ENCODE measurements at places on chromosomes 5 and 9. TPM values are rescaled to one million over a fixed set of nuclear protein-coding genes. Genes with fewer than 3 reads are reported as not detected.
A peak's percentile ranks its signal among the peaks of the same experiment; 100 is the strongest.

The SGCD gene
- 27.7 TPM for total RNA-seq

The PCDHGB5 gene
- total RNA-seq, result 1.6 TPM

GRCh38 chr9:88949425-88949824, 41.8 kb upstream of the S1PR3 start:
- peaks cover 31% of the 10 kb centered on the region for H3K4me1 ChIP-seq
- no peaks in the 10 kb centered on the region for H3K36me3 ChIP-seq
- no peak overlapping the region for H3K4me3 ChIP-seq
- H3K27ac ChIP-seq, result no peak overlapping the region
- peaks cover 15% of the 10 kb centered on the region for H3K27me3 ChIP-seq

The UBE2R2 gene
- total RNA-seq, result 51.2 TPM

GRCh38 chr5:1670351-1670750, 129.3 kb downstream of the MRPL36 start:
- DNase-seq, result no peak
- H3K4me3 ChIP-seq, result no peak overlapping the region
- no peaks in the 10 kb centered on the region for H3K36me3 ChIP-seq
- no peaks in the 10 kb centered on the region for H3K4me1 ChIP-seq
- peaks cover 48% of the 10 kb centered on the region for H3K27me3 ChIP-seq
- no peak overlapping the region for H3K27ac ChIP-seq

DNA sequence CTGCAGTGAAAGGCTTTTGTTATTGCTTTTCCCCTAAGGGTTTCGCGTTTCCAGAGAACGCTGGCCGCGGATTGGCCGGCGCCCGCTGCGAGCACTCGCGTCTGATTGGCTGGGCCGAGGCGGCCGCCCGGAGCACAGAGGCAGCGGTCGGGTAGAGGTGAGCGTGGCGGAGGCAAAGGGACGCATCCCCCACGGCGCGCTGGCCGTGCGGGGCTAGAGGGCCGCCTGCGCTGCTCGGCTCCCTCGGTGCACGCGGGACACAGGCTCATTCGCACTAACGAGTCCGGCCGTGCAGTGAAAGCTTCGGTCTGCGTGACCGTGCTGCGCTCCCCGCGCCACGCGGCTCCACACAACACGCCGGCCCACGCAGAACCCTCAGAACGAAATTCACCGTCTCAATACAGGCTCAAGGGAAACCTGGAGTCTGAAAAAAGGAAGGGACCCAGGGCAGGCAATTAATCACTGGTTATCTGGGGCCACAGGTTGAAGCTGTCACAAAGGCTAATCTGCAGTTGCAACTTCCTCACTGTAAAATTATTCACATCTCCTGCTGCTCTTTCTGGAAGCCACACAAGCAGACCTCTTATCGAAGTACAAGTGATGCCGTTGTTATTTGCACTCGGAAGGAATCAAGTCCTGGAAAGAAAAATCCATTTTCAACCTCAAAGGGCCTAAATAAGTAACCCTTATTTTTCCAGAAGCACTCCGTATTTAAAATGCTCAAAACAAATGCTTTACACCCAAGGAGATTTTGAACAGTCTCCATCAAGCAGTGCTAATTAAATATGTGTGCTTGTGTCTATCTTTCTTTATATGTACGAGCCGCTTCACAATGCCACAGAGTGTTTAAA, 94.6 kb downstream of the ZNF608 start:
- H3K27ac ChIP-seq, result peak overlapping the region; percentile 87
- DNase-seq, result peak; percentile 92
- peaks cover 56% of the 10 kb centered on the region for H3K4me1 ChIP-seq

Measured in chondrocyte (in vitro differentiated cells).